Activated CD8-positive, alpha-beta memory T cell treated with anti-CD3 and anti-CD28 coated beads for 4 hours (primary cell): ENCODE measurements at places on chromosomes 6 and 20.

DNA sequence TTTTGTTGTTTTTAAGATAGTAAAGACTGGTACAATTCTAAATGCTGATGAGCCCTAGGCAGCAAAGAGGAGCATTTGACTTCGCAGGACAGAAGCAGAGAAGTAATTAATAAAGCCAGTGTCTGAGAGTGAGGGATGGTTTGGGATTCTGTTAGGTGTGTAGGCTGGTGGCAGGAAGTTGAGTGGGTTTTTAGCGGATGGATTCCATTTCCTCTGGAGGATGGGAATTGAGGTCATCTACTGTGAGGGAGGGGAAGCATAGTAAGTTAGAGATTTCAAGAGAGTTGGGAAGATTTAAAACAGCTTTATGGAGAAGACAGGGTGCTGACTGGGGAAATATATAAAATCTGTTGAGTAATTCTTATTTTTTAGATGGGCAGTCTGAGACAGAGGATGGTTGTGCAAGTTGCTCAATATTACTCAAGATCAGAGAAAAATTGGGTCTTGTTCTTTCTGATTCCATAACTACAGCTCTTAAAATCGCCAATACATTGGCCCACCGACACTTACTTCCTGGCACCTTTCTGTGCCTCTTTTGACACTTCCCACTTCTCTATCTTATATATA is 48.8 kb downstream of the PRL start:
- DNase-seq: no peak

- no peak for DNase-seq
Observed at GRCh38 chr6:123901436-123901835, 97.8 kb downstream of the NKAIN2 start.

- no peak for DNase-seq
Observed at GRCh38 chr20:36579996-36580545, 6.7 kb downstream of the TGIF2 start.

- DNase-seq: no peak
Observed at GRCh38 chr20:34663213-34663943, 13.5 kb downstream of the PIGU start.

DNA sequence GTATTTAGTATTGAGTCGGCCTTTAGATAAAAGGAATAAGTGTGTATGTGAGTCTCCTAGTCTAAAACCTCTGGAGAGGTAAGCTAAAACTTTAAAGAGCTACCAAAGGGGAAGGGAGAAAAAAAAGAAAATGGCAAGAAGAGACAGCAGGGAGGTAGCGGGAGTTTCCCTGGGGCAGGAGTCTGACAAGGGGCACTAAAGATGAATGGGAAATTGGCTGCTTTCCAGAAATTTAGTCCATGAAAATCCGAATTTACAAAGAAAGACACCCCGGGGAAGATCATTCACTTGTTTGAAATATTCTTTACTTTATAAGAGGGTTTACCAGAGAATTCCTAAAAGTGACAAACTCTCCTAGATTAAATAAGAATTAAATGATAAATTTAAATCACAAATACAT is 19.3 kb downstream of the RMND1 start:
- DNase-seq: no peak

GRCh38 chr6:21559238-21559637 is 34.3 kb upstream of the SOX4 start:
- DNase-seq: no peak

DNA sequence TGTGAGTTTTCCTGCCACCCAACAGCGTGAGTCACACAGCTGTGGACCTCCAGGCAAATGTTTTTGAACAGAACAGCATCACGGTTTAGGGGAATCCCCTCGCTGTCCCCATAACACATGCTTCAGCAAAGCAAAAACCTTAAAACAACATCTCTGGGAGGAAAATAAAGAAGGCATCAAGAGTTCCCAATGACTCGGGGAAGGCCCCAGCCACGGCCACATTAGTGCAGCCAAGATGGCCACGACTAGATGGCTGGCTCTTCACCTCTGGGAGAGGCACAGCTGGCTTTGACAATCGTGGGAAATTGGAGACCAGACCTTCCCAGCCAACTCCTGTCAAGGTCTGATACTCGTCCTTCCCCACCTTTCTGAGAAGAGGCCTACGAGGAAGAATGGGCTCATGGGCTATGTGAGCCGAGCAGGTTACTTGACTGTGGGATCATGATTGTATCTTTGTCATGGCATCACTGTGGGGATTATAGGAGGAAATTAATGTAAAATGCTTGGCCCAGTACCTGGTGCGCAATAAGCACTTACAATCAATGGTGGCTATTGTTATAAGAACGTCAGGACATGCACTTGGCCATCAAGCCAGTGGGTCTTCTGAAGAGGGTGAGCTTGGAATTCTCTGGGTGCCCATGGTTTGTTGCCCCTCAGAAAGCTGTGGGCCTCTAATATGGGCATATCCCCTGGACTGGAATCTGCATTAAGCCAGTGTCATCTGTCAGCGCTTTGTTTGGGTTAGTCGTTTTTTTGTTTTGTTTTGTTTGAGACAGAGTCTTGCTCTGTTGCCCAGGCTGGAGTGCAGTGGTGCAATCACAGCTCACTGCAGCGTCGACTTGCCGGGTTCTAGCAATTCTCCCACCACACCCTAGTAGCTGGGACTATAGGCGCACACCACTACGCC is 43.6 kb downstream of the FGD2 start:
- peak; percentile 49 for DNase-seq

DNA sequence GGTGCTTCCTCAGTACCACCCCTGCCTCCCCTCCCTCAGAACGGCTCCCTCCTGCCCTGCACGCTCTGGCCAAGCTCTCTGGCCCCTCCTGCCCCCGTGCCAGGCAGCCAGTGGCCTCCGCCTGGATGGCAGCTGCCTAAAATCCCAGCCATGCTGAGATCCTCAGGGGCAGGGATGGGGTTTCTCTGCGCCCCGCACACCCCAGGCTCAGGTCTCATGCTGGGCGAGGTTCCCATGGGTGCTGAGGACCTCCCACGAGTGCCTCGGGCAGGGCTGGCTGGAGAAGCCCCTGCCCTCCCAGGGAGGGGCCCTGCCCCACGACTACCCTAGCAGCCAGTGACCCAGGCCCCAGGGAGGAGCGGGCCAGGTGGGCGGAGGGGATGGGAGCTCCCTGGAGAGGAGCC is 2.7 kb downstream of the PTK6 start:
- no peak for DNase-seq

DNA sequence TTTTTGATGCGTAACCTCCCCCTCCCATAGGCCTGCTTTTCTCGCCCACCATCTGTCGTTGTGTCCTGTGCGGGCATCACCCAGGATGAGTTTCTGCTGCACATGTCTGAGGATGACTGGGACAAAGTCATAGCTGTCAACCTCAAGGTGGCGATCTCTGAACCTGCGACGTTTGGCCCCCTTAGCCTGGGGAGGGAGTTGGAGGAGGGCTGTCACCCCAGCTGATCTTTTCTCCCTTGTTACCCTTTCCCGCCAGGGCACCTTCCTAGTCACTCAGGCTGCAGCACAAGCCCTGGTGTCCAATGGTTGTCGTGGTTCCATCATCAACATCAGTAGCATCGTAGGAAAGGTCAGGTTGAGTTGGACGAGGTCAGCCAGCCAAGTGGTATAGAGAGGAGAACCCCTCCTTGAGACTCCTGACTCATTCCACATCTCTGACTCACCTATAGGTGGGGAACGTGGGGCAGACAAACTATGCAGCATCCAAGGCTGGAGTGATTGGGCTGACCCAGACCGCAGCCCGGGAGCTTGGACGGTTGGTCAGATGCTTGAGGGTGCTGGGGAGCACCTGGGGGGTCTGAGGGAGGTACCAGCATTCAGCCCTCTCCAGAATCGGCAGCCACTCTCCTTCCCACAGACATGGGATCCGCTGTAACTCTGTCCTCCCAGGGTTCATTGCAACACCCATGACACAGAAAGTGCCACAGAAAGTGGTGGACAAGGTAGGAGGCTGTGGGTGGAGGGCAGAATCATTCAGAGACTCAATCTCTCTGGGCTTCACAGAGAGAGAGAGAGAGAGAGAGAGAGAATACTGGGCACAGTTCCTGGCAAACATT is 954 bp downstream of the HSD17B8 start:
- DNase-seq: no peak

DNA sequence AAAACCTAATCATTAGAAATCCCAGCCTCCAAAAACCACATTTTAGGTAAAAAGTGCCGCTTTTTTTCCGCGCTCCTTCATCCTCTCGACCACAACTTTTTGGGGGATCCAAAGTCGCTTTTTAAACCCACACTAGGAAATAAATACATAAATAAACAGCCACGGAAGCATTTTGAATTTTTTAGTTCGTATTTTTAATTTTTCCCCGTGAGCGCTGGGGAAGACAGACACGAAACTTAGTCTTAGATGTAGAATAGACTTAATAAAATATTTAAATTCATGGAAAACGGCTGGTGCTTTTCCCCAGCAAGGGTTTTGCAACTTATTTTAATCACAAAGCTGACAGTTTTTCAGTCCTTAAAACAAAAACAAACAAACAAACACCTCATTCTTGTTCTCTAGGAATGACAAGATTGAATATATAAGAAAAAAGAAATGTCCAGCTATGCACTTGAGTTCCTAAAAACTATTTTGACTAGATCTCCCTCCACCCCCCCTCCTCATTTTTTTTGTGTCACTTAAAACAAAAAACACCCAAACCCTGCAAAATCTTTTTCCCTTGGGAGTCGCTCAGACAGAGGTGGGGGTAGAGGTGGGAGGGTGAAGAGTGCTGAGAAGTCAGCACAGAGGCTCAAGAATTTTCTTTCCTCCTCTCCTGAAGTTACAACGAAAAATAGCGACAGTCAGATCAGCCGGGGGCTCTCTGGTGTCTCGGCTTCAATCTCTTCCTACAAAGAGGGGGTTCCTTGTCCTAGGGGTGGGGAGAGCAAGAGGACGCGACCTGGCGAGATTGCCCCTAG is 43.4 kb upstream of the SUPT3H start:
- no peak for DNase-seq

DNA sequence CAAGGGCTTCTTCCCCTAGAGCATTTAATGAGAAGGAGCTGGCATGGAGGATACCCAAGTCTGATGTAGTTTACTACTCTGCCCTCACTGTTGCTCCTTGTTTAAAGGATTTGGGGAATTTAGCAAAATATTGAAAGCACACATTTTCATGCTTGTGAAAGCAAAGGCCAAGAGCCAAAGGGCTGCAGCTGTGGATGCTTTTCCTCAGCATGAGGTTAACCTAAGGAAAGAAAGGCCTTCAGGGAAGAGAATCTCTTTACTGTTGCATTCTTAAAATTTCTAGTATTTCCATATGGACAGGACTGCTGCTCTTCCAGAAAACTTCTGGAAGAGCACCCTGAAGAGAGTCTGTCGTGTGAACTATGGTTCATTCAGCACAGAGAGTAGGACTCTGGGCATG is 45.9 kb upstream of the SASH1 start:
- DNase-seq: no peak

DNA sequence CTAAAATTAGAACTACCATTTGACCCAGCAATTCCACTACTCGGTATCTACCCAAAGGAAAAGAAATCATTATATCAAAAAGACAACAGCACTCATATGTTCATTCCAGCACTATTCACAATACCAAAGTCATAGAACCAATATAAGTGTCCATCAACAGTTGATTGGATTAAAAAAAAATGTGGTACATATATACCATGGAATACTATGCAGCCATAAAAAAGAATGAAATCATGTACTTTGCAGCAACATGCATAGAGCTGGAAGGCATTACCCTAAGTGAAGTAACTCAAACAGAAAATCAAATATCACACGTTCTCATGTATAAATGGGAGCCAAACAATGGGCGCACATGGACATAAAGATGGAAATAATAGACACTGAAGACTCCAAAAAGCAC is 163.3 kb downstream of the DST start:
- DNase-seq: no peak

DNA sequence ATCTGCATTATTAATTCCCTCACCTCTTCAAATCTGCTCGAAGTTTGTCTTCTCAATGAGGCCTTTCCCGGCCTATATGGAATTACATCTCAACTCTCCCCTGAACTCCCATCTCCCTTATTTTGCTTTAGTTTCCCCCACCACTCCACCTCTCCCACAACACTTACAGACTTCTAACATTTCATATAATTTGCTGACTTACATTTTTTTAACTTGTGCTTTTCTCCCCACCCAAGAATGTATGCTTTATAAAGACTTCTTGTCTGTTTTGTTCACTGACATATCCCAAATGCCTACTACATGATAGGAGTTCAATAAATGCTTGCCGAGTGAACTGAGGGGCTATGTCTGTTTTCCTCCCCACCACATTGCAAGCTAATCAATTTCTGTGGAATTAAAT is 3.9 kb upstream of the MARCKS start:
- DNase-seq: no peak

DNA sequence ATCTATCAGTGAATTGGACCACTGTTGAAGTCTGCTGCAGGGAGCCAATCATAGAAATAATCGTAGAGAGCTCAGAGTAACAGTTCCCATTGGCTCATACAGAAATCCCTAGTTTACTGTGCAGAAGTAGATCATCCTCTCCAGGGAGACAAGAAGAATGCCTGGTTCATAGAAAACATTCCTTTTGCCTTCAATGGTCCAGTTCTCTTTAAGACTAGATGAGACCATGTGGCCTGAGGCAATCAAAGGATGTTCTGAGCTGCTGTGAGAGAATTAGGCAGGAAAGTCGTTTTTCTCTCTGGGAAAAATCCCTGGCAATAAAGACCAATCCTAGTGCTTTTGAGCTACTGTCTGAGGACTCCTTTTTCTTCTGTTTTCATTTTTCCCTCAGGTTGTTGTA is 208.4 kb downstream of the CENPW start:
- no peak for DNase-seq

GRCh38 chr6:13249817-13250216 is 78.5 kb downstream of the TBC1D7 start:
- DNase-seq: no peak
